ENCODE measurements at places on chromosomes 1 and 21.

DNA sequence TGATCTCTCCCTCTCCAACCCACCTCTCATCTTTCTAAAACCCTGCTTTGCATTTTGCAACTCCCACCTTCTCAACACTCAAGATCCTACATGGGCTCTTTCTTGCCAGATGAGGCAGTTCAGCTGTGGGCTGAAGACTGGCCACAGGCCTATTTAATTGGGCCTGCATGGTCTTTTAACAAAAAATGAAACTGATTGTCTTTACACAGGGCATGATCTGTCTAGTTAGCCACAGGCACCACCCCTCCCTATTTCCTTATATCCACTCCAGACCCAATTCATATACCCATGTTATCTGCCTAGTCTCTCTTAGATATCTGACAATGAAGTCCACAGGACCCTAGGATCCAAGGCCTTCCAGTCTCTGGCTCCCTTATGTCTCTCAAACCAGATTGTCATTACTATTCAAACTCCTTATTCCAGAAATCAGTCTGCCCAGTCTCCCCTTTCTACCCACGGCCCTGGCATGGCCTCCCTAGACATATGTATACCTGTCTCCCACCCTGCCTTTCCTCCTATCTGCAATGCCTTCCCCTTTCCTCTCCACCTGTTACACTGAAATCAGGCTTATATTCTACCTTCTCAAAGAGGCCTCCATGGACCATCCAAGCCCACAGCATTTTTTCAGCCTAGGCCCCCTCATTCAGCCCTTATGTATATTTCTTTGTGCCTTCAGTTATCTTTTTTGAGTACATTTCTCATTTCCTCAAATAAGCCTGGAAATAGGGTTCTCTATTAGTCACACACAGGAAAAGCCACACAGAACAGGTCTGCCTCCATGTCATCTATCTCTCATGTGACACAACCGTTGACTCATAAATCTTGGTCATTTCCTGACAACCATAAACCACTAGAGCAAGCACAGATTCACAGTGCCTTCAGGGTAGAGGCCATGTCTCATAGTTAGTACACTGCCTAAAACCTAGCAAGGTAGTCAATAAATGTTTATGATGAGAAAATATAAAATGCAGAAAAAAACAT, 39.0 kb downstream of the LPAR3 start:
- DNase-seq = peak; percentile 26

- DNase-seq = no peak
These were observed 12.4 kb upstream of the BSDC1 start for GRCh38 chr1:32406629-32407111.

DNA sequence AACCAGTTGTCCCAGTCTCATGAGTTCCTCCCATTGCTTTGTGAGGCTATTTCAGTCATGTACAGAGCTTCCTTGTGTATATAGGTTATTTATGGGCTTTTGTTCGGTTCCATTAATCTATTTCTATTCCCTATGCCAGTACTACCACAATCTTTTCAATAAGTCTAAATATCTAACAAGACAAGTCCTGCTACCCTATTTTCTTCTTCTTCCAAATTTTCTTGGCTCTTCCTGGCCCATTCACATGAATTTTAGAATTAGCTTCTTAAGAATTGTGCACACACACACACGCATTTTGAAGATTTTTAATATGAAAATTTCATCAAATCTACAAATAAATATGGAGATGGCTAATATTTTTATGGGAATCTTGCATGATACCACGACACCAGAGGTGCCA, 33.8 kb upstream of the ATF3 start:
- DNase-seq = no peak

- DNase-seq = no peak
These were observed 24.1 kb upstream of the NFASC start for GRCh38 chr1:204846546-204846945.

DNA sequence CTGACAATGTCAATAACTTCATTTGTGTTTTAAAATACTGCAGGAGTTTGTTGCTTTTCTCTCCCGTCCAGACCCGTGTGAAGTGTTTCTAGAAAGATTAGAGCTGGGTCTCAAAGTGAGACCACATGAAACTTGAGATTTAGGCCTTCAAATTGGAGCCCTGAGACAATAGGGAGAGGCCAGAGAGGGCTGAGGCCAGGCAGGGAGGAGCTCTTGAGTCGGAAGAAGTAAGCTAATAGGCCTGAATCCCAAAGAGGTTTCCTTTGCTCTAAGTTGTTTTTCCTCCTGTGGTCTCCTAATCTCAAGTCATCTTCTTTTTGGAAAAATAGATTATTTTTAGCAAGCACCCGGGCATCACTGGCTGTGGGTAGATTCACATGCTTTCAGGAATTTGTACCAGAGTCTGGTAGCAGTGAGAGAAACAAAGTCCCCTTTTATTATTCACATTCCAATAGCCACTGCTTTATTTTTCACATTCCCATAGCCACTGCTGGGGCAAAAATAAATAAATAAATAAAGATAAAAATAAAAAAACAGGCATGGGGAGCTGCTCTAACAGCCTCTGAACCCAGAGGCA, 25.6 kb downstream of the CD244 start:
- DNase-seq = no peak

DNA sequence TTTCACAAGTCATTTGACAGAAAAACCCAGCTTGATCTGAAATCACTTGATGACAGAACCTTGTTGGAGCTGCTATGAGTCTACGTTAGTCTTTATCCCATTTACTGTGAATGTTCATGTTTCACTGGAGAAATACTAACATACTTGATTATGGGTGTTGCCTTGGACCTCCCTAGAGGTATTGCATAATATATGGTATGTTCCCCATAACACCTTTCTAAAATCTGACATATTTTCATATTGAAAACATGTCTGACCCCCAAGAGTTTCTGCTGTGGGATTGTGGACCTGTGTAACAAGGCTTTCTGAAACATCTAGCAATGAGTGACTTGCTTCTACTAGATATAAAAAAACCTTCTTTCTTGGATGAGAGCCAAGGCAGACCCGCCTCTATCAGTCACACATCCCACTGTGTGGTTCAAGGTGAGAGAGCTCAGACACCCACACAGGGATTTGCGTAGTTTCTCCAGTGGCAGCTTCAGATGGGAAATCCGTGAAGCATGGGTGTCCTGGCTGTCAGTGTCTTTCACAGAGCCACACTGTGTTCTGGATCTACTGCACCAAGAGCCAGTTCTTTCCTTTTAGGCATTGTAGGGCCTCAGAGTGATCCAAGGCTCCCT, 4.6 kb downstream of the NENF start:
- DNase-seq = peak; percentile 7

- peak; percentile 33 for DNase-seq
These were observed 553 bp upstream of the STMN1 start for GRCh38 chr1:25906644-25907300.

- DNase-seq = no peak
These were observed 27.4 kb upstream of the GJA5 start for GRCh38 chr1:147787765-147788164.

GRCh38 chr1:63892632-63893395, 119.0 kb downstream of the ROR1 start:
- no peak for DNase-seq

DNA sequence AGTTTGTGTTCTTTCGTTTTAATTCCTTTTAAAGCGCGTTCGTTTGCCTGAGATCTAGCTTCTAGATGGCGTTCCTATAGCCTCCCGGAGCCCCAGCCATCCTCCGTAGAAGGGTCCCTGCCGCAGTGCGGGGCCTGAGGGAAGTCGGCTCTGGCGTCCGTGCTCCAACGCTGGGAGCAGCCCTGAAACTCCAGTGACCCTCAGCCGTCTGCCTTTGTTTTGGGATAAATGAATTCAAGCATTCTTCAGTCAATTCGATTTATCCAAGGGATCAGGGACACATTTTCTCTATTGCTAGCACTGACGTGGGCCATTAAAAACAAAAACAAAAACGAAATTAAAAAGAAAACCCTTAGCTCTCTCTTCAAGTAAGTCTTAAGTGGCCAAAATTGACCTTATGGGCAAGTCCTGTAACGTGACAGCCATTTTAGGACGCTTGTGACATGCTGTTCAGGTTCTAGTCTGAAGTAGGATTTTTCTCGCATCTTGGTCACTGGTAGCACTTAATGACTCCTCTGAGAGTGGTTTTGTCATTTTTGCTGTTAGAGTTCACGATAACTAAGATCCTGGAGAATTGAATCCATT, 742 bp upstream of the HSPA13 start:
- no peak for DNase-seq

GRCh38 chr1:151813271-151813977, 8.2 kb upstream of the LINGO4 start:
- no peak for DNase-seq

GRCh38 chr1:112040891-112041740, 51.6 kb upstream of the KCND3 start:
- no peak for DNase-seq

- no peak for DNase-seq
These were observed 100.7 kb upstream of the TSPAN2 start for GRCh38 chr1:115189814-115190539.

- no peak for DNase-seq
These were observed 662 bp upstream of the LGALS8 start for GRCh38 chr1:236522937-236523703.

GRCh38 chr1:90834354-90834885, 117.3 kb upstream of the BARHL2 start:
- no peak for DNase-seq

DNA sequence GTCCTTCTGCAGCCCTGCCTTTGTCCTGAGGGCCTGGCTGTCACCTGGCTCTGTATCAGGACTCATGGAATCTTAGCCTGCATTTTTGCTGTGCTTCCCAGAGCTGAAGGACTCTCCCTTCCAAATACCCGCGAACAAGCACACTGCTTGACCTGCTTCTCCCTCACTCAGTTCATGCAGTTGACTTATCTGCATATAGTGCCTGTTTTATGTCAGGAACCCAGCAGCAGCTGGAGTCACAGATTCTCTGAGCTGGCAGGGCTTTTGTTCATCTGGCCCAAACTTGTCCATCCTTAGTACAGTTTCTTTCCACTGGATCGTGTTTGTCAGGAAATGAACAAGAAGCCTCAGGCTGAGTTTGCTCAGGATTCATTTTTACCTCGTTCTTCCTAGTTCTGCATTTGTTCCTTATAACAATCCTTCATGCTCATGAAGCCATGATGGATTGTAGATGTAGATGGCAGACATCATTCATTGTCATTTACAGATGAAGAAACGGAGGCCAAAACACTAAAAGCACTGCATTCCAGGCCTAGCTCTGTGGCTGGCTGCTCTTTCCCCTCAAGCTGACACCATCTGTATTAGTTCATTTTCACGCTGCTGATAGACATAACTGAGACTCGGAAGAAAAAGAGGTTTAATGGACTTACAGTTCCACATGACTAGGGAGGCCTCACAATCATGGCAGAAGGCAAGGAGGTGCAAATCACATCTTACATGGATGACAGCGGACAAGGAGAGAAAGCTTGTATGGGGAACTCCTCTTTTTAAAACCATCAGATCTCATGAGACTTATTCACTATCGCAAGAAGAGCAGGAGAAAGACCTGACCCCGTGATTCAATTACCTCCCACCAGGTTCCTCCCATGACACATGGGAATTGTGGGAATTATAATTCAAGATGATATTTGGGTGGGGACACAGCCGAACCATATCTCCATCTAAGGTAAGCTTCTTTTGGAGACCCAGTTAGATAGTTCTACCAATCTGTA, 150.9 kb downstream of the HIVEP3 start:
- DNase-seq = no peak
